HCT116 (cell line): ENCODE measurements at places on chromosomes 1 and 21. TPM values are rescaled to one million over a fixed set of nuclear protein-coding genes. Genes with fewer than 3 reads are reported as not detected.

GRCh38 chr1:97630948-97631347, 289.9 kb downstream of the DPYD start:
- no peak for DNase-seq

- no peak for DNase-seq
These were observed 50.0 kb upstream of the LRRC3 start for GRCh38 chr21:44405091-44405947.

ZNF678 gene
- total RNA-seq: 6.1 TPM

OR2T33 gene
- not detected for total RNA-seq

USP1 gene
- 37.8 TPM for total RNA-seq

ITLN1 gene
- not detected for total RNA-seq
